GM13976 (cell line): ENCODE measurements at places on chromosomes 16 and 17.

GRCh38 chr16:8572919-8573724 is 17.2 kb downstream of the TMEM114 start:
- peak; percentile 39 for DNase-seq

GRCh38 chr17:72421128-72422092 is 300.6 kb downstream of the SOX9 start:
- DNase-seq: peak; percentile 78

DNA sequence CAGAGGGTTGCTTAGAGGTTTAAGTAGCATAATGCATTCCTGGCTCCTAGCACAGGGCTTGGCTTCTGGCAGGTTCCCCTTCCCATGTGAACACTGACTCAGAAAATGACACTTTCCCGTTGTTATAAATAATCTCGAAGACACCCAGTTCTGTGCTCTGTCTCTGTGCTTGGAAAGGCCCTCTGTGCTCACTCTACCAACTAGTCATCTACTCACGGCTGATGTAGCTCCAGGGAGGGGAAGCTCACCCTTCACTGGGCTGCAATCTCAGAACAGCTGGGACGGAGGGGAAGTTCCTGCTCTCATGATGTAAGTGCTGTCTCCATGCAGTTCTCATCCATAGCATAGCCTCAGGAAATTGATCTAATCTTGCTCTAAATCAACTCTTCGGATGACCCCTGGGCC is 230.5 kb upstream of the ASIC2 start:
- DNase-seq: no peak

DNA sequence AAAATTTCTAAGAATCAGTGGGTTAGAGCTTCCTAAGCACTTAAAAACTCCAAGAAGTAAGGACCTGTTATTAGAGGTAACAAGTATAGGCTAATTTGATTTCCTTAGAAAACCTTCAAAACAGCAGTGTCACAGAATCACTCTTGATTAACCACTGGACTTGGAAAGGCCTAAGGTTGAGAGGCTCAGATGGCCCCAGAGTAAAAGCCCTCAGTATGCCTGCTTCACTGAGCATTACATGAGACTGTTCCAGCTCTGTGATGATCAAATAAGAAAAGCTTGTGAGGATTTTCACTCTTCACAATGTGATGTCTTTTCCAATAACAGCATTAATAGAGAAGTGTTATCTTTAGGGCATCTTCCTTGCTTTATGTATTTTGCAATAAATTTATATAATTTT is 509.2 kb upstream of the HSBP1 start:
- DNase-seq: no peak

GRCh38 chr16:68724797-68725196 is 12.3 kb upstream of the CDH1 start:
- DNase-seq: no peak

DNA sequence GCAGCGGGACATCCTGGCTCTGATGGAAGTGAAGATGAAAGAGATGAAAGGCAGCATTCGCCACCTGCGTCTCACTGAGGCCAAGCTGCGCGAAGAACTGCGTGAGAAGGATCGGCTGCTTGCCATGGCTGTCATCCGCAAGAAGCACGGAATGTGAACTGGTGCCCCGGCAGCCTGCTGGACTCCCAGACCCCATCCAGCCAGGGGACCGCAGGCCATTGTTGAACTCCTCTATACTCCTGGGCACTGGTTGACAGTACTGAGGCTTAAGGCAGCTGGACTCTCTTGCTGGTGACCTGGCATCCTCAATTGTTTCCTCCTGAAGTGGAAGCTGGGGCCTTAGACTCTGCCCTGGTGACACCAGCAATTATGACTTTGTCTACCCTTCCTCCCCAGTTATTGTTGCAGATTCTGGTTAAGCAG is 1.2 kb downstream of the THAP11 start:
- DNase-seq: no peak

DNA sequence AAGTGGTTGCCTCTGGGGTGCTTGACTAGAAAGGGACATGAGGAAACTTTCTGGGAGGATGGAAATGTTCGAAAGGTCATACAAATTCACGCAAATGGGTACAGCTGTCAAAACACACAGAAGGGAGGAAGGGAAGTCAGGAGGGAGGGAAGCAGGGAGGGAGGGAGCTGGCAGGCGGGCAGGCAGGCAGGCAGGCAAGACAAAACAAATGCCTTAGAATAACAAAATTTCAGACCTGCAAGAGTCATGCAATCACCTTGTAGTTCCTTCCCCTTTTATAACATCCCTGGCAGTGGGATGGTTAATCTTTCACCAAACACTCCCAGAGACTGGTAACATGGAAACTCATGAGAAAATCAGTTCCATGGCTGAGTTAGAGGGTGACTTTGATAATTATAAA is 189.2 kb downstream of the STX8 start:
- no peak for DNase-seq

DNA sequence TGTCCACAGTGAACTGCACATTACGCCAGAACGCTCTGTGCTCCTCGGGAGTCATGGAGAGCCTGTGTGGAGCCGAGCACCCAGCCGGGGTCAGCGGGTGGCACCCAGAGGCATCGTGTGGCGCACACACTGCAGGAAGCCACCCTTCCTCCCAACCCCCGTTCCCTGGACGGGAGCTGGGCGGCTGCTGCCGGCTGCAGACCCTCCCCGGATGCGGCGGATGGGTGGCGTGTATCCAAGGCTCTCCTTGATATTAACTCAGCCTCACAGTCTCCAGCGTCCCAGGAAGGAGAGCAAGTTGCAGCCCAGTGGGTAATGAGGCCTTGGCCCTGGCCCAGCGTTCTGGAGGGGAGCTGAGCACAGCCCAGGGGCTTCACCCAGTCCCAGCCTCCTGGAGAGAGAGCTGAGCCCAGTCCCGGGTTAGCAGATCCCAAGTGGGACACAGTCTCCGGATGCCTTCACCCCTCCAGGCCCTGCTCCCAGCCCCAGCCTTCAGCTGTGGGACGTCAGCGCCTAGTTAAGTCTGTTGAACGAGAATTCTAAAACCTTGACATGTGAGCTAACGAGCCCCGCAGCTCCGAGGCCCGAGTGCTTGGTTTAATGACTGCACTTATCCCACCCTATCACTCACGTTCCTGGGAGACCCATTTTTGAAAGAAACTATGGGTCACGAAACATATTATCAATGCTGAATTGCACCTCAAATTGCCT is 86.6 kb downstream of the TBC1D16 start:
- no peak for DNase-seq

GRCh38 chr16:50126183-50126582 is 26.9 kb upstream of the TENT4B start:
- DNase-seq: peak; percentile 32

DNA sequence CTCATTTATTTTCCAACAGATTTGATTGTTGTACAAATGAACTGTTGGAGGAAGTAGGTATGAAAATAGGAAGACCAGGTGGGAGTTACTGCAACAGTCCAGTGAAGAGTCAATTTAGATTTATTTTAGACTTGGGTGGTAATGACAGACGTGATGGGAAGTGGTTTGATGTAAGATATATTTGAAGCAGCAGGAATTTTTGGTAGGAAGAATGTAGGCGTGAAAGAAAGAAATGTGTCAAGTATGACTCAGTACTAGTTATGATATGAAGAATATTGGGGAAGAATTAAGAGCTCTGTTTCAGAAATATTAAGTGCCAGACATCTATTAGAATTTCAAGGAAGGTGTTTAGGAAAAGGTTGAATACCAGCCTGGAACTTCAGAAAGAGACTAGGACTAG is 247.9 kb upstream of the AXIN2 start:
- DNase-seq: no peak

DNA sequence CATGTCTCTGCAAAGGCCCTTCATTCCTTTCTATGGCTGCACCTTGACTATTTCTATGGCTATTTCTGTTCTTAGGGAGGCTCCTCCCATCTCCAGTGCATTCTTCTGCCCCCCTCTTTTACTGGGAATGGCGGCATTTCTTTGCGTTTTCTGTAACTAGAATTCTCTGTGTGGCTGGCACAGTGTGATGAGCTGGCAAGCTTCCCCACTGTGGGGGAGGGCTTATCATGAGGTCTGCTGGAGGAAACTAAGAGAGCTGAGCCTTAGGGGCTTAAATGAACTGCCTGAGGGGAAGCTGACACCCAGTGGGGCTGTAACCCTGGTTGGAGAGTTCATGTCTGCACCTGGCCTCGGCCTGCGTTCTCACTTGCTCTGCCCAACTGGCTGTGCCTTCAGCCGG is 1.5 kb upstream of the CARD14 start:
- DNase-seq: no peak

GRCh38 chr17:29665481-29665810 is 42.7 kb upstream of the CORO6 start:
- no peak for DNase-seq

GRCh38 chr16:20799599-20799998 is 6.7 kb downstream of the ERI2 start:
- no peak for DNase-seq

- no peak for DNase-seq
Measured at GRCh38 chr16:3909791-3910583, 29.5 kb upstream of the CREBBP start.

- no peak for DNase-seq
Measured at GRCh38 chr16:87437327-87437726, 45.2 kb downstream of the MAP1LC3B start.

DNA sequence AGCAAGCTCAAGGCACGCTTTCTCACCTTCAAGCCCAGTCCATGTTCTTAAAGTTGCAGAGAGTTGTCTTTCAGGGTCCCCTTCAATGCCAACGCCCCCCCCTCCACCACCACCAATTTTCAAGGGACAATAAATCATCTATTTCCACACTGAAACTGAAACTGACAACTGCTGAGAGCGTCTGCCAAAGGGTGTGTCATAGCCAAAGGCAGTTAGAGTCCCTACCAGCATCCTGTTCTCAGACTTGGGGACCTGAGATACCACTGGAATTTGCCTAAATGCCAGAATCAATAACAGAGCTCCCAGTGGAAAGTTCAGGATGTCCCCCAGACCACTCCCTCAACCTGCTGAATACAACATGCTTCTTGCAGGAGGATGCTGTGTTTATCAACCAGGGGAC is 133.2 kb upstream of the SOX9 start:
- no peak for DNase-seq

- peak; percentile 96 for DNase-seq
Measured at GRCh38 chr17:74203439-74204240, at the start of gene RPL38. Gene RPL38 (plus strand): TSS chr17:74203678. CDS start chr17:74203956, 278 bp downstream.

DNA sequence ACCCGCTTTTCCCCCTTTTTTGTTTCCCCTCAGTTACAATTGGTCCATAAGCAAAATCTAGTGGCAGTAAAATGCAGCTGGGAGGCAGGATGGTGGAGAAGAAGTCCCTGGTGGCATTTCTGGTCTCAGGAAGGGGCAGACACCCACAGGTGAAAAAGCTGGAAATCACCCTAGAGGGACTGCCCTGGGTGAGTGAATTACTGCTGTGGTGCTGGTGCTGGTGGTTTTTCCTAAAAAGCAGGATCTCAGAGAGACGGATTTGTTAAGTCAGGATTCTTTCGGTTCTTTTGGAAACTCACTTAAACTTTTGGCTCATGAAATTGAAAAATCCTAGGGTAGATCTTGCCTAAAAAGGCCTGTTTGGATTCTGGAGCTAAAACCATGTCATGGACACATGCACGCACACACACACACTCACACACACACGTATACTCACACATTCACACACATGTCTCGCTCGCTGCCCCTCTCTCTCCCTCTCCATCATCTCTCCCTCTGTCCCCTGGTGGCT is 65.8 kb downstream of the NKD1 start:
- DNase-seq: no peak

DNA sequence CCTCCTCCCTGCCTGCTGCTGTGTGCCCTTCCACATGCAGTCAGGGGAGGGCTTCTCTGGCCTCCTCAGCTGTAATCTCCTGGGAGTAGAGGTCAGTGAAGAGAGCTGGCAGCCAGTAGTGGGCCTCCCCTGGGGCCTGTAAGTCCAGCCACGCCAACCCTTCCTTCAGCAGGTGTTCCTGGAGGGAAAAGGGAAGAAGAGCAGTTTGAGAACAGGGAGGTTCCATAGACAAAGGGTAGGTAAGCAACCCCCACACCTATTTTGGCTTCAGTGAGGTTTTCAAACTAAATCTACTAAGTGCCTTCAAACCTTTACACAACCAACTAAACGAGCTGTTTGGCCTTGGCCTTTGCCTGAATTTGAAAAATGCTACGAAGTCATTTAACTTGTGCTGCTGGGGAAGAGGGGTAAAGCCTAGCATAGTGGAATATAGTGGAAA is 14.2 kb downstream of the SNF8 start:
- no peak for DNase-seq

DNA sequence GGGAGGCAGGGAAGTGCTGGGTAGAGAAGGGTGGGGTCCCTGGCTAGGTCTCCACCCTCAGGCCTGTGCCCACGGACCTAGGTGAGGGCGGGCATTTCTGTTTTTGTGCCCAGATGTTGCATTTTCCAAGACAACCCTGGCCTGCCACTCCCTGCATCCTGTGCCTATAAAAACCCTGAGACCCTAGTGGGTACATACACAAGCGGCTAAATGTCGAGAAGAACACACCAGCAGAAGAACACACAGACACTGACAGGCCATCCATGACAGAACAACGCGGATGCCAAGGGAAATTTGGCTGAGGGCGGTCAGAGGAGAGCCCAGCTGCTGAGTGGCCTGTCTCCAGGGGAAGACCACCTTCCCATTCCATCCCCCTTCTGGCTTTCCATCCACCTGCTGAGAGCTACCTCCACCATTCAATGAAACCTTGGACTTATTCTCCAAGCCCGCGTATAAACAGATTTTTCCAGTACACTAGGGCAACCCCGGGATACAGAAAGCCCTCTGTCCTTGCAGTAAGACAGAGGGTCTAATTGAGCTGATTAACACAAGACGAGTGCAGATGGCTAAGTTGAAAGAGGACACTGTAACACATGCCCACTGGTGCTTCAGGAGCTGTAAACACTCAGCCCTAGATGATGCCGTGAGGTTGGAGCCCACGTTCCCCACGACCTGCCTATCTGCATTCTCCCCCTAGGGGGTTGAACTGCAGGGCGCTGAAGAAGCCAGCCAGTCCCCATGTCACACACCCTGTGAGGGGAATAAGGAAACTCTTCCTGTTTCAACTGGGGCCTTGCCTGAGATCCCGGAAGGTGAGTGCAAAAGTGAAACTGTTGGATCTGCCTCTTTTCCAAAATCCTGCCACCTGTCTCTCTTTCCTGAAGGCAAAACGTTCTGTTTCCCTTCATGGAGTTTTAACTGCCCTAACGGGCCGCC is 147.2 kb upstream of the COX10 start:
- DNase-seq: no peak

GRCh38 chr17:76784926-76785325 is 47.0 kb downstream of the MFSD11 start:
- no peak for DNase-seq

- DNase-seq: peak; percentile 47
Measured at GRCh38 chr17:9402590-9403199, 172.9 kb downstream of the STX8 start.

DNA sequence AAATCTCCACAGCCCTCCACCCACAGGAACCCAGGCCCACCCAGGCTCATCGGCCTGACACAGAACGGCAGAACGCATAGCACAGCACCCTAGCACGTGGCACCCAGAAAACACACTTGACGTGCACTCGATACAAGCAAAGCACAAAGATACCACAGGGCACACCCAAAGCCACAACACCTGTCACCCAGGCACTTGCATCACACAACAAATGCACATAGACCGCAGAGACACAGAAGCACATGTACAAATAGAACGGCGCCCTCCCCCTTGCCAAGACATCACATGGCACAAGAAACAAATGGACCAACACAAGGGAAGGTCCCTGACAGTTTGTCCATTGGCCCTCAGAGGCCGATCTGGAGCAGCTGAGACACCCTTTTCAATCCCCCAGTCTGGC is 147.7 kb upstream of the WSCD1 start:
- DNase-seq: no peak

GRCh38 chr16:89525146-89525913 is 17.1 kb downstream of the SPG7 start:
- DNase-seq: no peak

GRCh38 chr16:6204945-6205344 is 1107.3 kb upstream of the EEF2KMT start:
- DNase-seq: no peak
